ENCODE measurements at places on chromosomes 13 and 19.

DNA sequence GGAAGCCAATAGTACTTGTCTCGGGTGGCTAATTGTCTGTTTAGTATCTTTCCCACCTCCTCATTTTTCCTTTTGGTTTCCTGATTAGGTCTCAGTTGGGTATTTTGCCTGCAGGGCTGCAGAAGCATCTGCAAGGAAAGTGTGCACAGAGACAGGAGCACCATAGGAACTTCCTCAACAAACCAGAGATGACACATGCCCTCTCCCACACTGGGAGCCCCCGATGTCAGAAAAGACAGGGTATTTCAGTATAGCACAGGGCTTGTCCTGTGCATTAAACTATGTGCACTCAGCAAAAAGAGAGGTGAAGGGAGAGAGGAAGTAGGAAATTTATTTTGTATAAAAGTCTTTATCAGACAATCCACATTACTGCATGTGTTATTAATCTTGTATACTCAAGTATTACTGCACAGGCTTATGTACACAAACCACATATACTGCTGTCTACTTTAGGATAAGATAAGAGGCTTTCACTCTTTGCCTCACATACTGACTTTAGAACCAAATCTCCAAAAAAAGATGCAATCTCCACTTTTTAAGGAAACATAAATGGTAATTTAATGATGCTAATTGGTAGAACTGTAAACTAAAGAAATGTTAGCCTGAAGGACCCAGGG lies 501.0 kb downstream of the FOXO1 start:
- H3K4me3 ChIP-seq, result no peak overlapping the region
- DNase-seq, result no peak
- H3K4me1 ChIP-seq, result peaks cover 6% of the 10 kb centered on the region
- H3K36me3 ChIP-seq, result no peaks in the 10 kb centered on the region
- H3K27ac ChIP-seq, result no peak overlapping the region
- no peaks in the 10 kb centered on the region for H3K27me3 ChIP-seq

DNA sequence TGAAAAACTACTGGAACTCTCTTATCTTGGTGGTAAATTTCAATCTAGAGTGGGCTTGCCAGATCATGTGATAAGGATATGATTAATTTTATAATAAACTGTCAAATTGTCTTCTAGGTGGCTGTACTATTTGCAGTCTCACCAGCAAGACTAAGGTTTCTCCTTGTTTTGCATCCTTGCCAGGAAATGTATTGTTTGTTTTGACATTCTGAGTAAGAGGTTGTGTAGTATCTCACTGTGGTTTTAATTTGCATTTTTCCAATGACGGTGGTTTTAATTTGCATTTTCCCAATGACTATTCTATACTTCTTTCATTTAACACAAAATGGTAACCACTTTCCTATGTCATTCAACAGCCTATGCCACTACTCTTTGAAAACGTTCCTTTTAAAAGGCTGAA lies 2.0 kb downstream of the CAB39L start:
- H3K4me3 ChIP-seq, result no peak overlapping the region
- H3K27ac ChIP-seq, result no peak overlapping the region
- DNase-seq, result peak; percentile 21
- no peaks in the 10 kb centered on the region for H3K36me3 ChIP-seq

DNA sequence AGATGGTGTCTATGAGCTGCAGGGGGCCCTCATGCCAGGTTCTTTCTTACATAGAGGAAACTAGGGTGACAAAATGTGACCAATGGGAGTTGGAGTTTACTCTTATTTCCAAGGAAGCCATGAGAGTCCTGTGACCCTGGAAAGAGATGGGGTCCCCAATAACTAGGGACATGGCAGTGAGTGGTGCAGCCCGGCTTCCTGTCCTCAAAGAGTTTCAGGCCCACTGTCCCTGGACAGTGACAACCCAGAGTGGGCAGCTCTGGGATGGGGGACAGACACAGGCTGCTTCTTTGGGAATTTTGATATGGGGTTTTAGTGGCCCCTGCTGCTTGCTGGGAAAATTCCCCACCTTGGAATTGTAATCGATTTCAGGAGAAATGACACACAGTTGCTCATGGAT lies 8.4 kb upstream of the IGFL1 start:
- H3K36me3 ChIP-seq, result no peaks in the 10 kb centered on the region
- no peaks in the 10 kb centered on the region for H3K27me3 ChIP-seq
- no peaks in the 10 kb centered on the region for H3K4me1 ChIP-seq
- H3K4me3 ChIP-seq, result no peak overlapping the region
- H3K27ac ChIP-seq, result no peak overlapping the region

GRCh38 chr19:47446534-47447469 lies 24.9 kb downstream of the SLC8A2 start:
- peak overlapping the region; percentile 17 for H3K4me3 ChIP-seq
- H3K4me1 ChIP-seq, result no peaks in the 10 kb centered on the region
- no peaks in the 10 kb centered on the region for H3K36me3 ChIP-seq
- peaks cover 45% of the 10 kb centered on the region for H3K27me3 ChIP-seq

DNA sequence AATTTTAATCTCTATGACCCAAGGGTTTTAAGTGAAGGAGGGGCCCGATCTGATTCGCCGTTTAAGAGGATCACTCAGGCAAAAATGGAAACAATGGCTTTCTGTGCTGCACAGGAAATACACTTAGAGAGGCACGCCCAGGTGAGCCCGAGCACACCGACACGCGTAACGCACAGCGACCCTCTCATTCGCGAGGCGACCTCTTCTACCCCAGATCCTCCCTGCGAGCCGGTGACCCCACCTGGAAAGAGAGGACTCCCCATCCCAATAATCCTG lies 216 bp downstream of the SH2D3A start:
- peak overlapping the region; percentile 34 for H3K4me3 ChIP-seq
- peaks cover 15% of the 10 kb centered on the region for H3K27me3 ChIP-seq
- no peak overlapping the region for H3K27ac ChIP-seq
- H3K4me1 ChIP-seq, result no peaks in the 10 kb centered on the region

- no peaks in the 10 kb centered on the region for H3K27me3 ChIP-seq
- H3K4me1 ChIP-seq, result no peaks in the 10 kb centered on the region
- H3K4me3 ChIP-seq, result no peak overlapping the region
- peak; percentile 87 for DNase-seq
- H3K27ac ChIP-seq, result no peak overlapping the region
- H3K36me3 ChIP-seq, result no peaks in the 10 kb centered on the region
Measured at GRCh38 chr13:94859278-94859691, 146.9 kb upstream of the SOX21 start.

- H3K4me1 ChIP-seq, result no peaks in the 10 kb centered on the region
- no peaks in the 10 kb centered on the region for H3K27me3 ChIP-seq
- DNase-seq, result no peak
Measured at GRCh38 chr19:49985871-49986270, 24.9 kb upstream of the SIGLEC11 start.

All from cardiac muscle cell (in vitro differentiated cells and primary cell).